Peyer's patch (tissue), 4 donors: ENCODE measurements at places on chromosomes 1 and 21.

- DNase-seq = no peak
Observed at GRCh38 chr1:56816909-56817308, 2.3 kb downstream of the FYB2 start.

DNA sequence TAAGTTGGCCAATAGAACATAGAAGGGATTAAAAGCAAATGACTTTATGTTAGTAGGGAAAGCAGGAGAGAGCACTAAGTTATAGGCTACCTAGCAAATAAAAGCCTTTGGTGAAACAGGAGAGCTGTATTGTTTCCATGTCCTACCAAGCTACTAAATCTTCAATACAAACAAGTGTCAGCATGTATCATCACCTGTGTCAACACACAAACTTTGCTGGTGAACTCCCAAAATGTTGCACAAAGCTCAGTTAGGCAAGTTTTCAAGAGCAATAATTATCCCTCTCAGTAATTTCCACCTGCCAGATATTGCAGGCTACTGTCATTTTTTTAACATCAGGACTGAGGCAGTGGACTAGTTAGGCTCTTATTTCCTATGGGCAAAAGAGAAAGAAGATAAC, 77.7 kb upstream of the ADAM30 start:
- DNase-seq = no peak

DNA sequence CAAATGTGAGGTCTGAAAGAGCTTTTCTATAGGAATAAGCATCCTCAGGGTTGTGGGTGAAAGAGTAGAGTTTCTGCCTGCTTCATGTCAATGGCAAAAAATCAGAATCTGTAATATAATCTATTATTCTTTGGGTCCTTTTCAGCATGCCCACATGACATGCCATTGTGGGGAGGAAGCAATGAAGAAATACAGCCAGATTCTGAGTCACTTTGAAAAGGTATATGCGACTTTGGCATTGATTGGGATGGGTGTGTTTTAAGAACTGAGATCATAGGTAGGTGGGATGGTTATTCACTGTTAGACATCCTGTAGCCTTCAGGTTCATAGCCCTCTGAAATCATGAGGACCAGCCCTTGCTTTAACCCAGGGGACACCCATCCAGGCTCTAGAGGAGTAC, 1.8 kb downstream of the IL20 start:
- no peak for DNase-seq

DNA sequence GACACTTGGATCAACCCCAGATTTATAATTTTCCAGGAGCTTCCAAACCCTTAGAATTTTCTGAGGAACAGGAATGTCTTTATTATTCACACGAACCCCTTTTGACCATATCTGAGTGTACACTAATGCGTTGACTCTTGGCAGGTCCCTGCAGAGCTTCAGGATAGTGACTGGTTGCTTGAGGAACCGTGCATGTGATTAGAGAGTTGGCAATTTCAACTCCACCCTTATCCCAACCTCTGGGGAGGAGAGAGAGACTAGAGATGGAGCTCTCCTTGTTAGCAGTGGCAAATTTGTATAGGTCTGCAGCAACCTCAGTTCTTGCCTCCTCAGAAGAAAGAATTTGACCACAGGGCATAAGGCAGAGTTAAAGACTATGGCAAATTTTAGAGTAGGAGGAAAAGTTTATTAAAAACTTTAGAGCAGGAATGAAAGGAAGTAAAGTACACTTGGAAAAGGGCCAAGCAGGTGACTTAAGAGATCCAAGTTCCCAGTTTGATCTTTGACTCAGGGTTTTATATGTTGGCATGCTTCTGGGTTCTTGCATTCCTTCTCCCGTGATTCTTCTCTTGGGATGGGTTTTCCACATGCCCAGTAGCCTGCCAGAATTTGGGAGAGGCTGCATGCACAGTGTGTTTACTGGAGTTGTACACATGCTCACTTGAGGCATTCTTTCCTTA, 93.8 kb upstream of the ETV3 start:
- DNase-seq = no peak

DNA sequence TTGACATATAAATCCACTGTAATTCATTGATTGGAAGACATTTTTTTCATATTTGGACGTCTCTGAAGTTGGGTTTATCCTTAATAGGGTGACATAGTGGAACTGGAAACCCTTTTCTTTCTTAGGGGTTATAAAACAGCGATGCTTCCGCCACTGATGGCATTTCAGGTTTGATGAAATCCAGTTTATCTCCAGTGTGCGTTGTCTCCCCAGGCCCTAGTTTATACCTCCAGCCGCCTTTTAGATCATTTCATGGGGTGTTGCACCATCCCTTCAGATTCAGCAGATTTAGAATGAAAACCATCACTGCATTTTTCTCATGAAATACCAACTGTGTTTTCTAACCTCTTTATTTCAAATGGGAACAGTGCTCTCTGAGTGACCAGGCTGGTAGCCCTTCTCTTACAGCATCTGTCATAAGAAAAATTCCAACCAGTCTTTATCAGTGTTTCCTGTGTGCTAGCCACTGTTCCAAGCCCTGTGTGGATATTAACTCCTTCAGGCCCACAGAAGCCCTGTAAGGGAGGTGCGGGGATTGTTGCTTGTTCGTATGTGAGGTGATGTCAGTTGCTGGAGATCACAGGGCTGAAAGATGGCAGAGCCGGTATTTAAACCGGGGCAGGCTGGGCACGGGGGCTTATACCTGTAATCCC, 19.0 kb downstream of the H6PD start:
- no peak for DNase-seq

- DNase-seq = no peak
Observed at GRCh38 chr1:16521288-16521583, 7.2 kb upstream of the RNU1-1 start.
